MV-4-11 (cell line): ENCODE measurements at places on chromosomes 11 and 22.

- no peak for DNase-seq
These were observed 406.7 kb downstream of the MN1 start for GRCh38 chr22:27394806-27395404.

- no peak for DNase-seq
These were observed 27.6 kb upstream of the TOLLIP start for GRCh38 chr11:1336836-1337646.

DNA sequence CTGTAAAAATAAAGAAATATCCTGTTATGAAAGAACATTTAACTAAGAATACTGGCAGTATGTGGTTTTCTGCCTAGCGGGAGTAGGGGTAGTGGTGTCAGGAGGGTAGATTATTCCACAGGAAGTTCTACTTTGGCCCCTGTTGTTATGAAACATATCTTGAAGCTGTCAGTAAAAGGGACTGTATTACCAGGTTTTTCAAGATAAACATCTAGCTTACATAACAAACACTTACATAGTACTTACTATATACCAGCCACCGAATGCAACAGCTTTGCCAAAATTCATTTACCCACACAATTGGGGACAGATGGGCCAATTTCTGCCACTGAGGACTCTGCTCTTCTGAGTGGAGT is 3.7 kb downstream of the TMEM123 start:
- DNase-seq, result peak; percentile 68

DNA sequence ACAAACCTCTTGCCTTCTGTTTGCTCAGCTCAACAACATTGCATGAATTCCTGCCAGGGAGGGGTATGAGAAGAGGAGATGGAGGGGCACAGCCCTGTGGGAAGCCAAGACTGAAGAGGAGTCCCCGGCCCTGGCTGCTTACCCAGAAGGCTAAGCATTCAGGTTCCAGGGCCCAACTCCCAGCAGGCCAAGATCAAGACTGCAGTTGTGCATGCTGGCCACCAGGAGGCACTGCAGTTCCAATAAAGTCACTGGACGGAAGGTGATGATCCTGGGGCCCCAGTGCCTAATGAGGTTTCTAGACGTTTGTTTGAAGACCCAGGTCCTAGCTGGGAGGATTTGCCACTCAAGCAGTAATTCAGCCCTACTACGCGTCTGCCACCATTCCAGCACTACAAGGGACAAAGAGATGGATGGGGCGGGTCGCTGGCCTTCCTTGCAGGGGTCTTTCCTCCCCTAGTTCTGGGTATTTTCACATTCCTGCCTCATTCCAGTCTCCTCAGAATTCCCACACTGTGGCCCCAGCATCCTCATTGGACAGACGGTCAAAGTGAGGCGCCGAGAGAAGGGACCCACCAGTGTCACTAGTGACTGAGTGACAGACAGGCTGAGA is 23.6 kb downstream of the ALX4 start:
- peak; percentile 51 for DNase-seq

DNA sequence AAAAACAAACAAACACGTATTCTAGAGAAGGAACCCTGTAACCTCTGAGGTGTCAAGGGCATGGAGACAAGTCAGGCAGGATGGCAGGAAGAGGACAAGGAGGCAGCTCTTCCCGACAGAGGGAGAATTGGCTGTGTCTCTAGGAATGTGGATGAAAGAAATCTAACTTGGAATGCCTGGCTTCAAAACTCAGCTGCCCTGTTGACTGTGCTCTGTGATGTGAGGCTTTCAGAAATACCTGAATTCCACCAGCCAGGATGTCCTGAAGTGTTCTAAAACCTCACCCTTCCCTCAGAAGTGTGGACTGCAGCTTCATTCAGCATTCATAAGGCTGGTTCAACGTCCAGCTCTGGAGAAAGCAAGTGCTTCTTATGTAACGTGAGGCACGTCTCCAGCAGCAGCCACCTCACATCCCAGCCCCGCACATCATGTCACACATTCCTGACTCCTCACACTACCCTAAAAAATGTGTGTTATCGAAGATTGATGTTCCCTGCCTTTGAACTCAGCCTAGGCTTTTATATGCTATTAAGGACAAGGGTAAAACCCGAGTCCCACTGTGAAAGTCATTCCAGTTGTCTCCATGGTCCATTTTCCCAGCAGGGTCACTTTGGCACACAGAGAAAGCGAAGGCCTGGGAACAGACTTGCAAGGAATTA is 398.9 kb downstream of the ETS1 start:
- DNase-seq, result no peak

DNA sequence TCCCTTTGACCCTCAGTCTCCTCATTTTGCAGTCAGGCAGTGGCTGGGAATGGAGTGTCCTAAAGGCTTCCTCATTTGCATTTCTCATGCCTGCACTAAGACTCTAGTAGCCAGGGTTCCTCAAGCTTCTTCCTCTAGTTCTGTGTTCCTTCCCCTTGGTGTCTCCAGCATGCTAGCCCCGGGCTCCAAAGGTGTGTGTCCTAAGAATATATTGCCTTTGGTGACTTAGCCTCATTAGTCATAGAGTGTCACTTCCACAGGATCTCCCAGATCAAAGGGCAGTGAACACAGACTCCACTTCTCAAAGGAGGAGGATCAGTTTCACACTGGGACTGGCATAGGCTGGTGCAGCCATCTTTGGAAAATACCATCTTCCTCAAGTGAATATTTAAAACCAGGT is 21.4 kb upstream of the ACER3 start:
- peak; percentile 48 for DNase-seq

GRCh38 chr11:47512701-47513100 is 40.2 kb downstream of the CELF1 start:
- DNase-seq, result no peak

GRCh38 chr22:23104187-23104971 is 34.1 kb downstream of the GNAZ start:
- no peak for DNase-seq

DNA sequence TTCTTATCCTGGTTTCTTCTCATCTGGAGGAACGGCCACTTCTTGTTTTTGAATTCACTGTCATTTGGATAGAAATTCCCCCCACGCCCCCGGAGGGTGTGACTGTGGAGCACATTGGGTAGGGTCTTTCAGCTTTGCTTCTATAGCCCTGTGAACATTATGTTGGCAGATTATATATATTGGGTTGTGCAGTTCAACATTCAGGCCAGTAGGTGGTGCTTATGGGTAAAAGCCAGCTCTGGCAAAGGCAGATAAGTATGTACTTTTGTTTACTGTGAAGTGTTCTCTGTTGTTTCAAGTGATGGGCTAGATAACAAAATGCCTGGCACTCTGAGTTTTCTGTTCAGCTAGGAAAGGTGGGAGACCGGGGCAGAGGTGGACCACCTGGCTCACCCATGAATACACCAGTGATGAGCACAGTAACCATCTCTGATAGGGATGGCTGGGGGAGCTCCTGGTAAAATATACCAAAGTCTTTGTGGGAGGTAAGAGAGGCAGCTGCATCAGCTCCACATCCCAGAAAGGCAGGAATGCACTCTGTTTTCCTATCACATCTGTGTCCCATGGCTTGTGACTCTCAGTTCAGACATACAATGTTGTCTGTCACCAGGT is 1348.2 kb upstream of the RAG2 start:
- DNase-seq, result peak; percentile 3

DNA sequence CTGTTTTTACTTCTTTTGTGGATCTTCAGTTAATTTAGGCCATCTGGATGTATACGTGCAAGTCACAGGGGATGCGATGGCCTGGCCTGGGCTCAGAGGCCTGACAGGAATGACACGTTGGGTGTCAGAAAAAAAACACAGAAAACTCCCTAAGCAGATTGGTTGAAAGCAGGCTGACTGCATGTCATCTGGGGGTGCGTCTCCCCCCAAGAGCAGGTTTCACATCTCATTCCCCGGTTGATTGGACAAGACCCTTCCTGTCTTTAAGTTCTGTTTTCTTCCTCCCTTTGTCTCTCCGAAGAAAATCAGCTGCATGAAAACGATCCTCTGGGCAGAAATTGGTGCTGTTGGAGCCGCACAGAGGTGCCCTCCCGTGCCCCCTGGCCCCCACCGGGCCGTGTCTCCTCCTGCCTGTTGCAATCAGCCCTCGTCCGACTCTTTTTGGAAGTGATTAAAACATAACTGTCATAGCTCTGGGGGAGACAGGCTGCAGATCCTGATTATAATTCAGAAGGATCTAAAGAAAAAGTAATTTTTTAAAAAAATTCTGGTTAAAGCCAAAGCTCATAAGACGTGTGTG is 71.8 kb upstream of the PARVG start:
- DNase-seq, result peak; percentile 3

- peak; percentile 11 for DNase-seq
These were observed 15.2 kb downstream of the PRR33 start for GRCh38 chr11:1876361-1877063.

DNA sequence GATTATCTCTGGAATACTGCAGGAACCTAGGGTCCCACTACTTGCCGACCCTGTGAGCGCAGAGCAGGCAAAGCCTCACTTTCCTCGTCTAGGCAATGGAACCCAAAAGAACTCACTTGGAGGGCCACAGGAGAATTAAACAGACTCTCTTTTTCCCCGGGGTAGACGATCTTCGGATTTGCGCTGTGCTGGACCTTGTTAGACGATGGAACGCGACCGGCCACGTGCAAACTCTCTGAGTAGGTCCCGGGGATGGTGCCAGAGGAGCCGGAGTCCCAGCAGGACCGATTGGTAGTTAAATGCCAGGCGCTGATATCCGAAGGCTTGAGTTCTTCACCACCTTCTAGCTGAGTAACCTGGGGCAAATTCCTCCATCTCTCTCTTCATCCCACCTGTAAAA is 1.0 kb upstream of the SLC1A2 start:
- no peak for DNase-seq

- DNase-seq, result no peak
These were observed 246.1 kb upstream of the NARS2 start for GRCh38 chr11:78820741-78821140.

DNA sequence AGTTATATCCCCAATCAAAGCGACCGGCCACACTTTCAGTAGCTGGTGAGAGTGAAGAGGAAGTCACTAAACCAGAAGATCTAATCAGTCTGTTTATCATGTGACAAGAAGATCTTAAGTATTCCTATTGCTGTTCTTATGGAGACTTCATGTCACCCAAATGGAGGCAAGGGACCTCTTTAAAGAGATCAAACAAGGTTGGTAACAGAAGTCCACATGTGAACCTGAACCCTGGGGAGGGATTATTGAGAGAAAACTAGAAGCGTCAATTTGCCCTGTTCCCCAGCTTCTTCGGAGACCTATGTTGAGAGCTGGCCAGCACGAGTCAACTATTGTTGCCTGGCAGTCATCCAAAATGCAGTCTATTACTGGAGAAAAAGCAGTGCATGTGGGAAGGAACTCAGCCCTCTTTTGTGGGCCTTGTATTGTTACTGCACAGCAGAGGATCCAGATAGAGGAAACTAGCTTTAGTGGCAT is 76.9 kb upstream of the CTSC start:
- DNase-seq, result peak; percentile 63

GRCh38 chr11:47332303-47332711 is 20.2 kb downstream of the MYBPC3 start:
- DNase-seq, result no peak

- no peak for DNase-seq
These were observed 533.5 kb downstream of the TBC1D22A start for GRCh38 chr22:47295982-47296381.

DNA sequence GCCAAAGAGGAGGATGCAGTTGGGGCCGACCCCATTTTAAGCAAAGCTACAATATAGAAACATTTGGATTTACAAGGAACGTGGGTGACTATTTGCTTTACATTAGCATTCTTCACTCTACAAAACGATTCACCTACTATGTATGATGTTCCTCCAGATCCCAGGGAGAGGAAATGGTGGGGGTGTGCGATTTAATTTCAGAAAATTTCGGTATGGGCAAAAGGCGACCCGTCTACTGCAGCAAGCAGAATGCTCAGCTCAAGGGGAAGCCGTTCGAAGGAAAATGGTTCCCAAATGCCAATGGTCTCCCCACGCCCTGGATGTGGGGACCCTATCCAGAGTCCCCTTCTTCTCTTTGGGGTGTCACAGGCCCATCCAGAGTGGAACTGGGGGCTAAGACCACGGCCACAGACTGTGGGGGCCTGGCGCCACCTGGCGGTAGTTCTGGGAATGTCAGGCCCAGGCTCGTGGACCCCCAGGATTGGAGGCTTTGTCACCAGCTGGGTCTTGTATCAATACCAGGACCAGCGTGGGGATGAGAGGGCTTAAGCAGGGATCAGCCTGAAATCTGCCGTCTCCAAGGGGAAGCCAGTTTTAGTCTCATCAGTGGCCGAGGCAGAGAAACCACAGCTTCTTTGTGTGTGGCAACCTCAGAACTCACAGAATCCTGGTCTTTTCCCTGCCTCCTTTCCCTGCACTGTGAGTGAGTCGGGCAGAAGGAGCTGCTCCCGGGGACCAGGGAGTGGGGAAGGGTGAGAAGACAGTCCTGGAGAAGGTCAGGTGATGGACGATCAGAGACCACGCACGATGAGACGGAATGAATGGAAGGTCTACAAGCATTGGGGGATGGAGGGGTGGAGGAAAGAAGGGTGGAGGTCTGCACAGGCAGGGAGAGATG is 8.4 kb downstream of the LRRC10B start:
- DNase-seq, result no peak

GRCh38 chr11:9861860-9862725 is 198.2 kb downstream of the SWAP70 start:
- peak; percentile 71 for DNase-seq

GRCh38 chr11:27031754-27032153 is 8.9 kb upstream of the BBOX1 start:
- DNase-seq, result no peak

DNA sequence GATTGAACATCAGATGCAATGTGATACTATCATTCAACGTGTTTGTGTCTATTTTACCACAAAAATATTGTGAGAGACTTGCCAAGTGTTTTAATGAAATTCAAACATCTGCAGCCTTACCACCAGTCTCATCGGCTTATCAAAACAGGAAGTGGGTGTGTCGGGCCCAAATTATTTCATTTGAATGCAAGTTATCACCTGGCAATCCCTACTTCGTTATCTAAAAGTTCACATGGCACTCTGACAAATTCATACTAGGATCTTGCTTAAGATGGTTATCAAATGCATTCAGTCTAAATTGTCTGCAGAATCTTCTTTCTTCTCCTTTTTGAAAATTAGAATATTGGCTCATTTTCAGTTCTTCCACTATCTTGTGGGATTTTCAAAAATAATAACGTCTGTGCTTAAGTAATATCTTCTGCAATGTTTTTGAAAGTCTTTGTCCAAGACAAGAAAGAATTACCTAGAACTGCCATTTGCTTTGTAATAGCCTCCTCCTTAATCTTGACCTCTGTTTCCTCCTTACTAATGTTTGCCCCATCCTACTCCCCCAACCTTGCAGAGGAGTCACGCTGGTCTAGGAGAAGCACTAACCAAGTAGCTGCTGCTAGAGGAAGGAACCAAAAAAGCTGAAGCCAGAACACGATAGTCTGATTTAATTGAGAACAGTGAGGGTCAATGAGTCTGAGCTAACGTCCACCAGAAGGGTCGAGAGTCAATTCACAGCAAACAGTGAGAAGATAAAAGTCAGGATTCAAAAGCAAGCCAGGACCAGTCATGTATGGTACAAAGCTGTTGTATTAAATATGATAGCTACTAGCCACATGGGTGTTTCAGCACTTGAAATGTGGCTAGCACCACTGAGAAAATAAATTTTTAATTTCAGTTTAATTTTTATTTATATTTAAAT is 10.2 kb upstream of the BIRC3 start:
- DNase-seq, result peak; percentile 25

GRCh38 chr11:126725043-126725442 is 275.5 kb downstream of the KIRREL3 start:
- no peak for DNase-seq

GRCh38 chr11:7495882-7496551 is 10.7 kb downstream of the OLFML1 start:
- peak; percentile 89 for DNase-seq

- DNase-seq, result no peak
These were observed 58.7 kb downstream of the CHST1 start for GRCh38 chr11:45606514-45607281.

- DNase-seq, result peak; percentile 37
These were observed 2.4 kb downstream of the ATF4 start for GRCh38 chr22:39522567-39523300.

GRCh38 chr11:8234425-8234821 is 29.3 kb downstream of the LMO1 start:
- DNase-seq, result no peak
